ENCODE measurements at places on chromosomes 5 and 9. TPM values are rescaled to one million over a fixed set of nuclear protein-coding genes. Genes with fewer than 3 reads are reported as not detected.

Gene LCN9
- total RNA-seq, result not detected

Gene SPDL1
- 2.4 TPM for total RNA-seq

GRCh38 chr9:19408316-19408692, 505 bp upstream of the ACER2 start:
- no peak for DNase-seq

DNA sequence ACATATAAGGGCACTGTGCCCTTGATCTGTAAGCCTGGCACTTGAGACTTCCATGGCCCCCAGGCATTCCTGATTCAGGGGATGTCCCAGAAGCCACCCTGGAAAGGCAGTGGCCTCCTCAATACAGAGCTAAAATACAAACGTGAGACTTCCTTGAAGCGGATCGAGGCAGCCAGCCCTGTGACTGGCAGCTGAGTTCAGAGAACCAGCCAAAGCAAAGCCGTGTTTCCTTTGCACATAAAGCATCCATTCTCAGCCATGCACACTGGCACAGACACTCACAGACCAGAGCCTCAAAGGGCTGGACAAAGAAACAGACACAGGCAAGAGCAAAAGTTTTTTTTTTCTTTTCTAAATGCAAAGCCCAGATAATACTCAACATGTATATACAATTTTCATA, 18.8 kb upstream of the CPEB4 start:
- no peak for DNase-seq

DNA sequence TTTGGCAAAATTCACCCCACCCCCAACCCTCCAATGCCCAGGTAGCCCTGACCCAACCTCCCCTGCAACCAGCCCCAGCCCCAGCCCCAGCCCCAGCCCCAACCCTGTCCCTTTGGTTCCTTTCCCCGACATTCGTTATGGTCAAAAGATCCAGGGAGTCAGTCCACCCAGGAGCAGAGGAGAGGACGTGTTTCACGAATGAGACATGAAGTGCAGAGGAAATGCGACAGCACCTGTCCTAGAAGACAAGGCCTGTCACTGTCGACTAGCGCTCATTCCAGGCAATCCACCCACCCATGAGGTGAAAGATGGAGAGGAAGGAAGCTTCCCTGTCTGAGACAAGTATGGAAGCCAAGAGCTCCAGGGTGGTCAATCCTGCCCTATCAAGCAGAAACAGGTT, 485.0 kb downstream of the SPATA31A7 start:
- no peak for DNase-seq

DNA sequence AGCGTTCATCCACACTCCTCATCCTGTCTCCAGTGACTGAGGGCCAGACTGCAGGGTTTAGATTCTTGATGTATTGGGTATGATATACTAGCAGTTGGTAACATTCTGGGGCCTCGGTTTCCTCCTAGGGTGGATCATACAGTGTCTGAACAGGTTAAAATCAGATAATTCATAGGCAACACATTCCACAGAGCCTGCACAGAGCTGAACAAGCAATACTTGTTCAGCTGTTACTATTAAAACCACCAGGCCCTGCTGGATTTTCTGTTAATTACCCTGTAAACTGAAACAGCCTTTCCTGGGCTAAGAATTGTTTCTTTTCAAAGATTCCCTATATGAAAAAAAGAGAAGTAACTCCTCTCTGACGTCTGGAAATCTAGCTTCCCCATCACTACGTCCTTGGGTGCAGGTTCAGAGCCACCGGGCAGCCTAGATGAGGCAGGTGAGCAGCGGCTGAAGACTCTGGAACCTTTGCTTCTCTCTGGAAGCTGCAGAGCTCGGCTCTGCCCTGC, 1313.5 kb upstream of the WWC1 start:
- no peak for DNase-seq

DNA sequence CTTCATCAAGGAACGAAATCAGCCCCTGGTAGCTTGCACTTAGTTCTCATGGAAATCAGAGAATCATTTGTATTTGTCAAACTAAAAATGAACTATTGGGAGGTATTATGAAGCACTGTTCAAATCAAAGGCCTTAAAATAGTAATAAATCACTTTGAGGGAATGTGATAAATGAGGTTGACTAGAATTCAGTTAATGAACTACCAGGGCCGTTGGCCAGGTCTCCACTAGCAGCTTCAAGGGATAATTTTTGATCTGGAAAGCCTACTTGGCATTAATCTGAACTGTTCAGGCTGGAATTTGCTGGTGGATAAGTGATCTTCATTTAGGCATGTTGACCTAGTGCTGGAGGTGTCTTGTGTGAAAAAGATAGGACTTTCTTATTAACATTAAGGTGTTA, 76.4 kb upstream of the GPR151 start:
- DNase-seq, result no peak

DNA sequence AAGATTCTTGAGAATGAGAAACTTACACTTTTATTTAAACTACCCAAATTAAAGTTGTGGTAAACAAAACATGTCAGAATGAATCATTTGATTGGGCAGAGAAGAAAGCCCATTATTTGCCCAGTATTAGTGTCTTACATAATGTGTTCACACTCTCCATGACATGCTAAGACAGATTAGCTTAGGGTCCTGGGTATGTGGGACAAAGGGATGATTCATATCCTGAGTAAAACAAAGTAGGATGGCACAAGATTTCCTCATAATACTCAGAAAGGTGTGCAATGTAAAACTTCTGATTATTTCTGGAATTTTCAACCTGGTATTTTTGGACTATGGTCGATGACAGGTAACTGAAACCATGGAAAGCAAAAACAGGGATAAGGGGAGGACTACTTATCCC, 183.9 kb upstream of the POU5F2 start:
- DNase-seq, result no peak

DNA sequence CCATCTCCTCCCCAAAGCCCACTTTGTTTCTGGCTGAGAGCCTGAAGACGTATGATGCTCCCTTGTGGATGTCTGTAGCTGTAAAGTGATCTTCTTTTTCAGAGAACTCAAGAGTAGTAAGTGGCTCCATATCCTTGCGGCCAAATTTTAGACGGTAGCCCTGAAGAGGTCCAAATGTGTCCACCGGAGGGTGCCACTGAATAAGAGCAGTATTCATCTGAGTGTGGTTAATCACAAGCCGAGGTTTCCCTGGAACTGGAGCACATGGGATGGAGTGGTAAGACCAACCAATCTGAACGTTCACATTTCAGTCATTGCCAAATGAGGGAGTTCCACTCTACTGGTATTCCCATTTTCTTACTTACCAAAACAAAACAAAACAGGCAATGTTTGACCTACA, 686.5 kb upstream of the DMAC1 start:
- DNase-seq, result peak; percentile 15

DNA sequence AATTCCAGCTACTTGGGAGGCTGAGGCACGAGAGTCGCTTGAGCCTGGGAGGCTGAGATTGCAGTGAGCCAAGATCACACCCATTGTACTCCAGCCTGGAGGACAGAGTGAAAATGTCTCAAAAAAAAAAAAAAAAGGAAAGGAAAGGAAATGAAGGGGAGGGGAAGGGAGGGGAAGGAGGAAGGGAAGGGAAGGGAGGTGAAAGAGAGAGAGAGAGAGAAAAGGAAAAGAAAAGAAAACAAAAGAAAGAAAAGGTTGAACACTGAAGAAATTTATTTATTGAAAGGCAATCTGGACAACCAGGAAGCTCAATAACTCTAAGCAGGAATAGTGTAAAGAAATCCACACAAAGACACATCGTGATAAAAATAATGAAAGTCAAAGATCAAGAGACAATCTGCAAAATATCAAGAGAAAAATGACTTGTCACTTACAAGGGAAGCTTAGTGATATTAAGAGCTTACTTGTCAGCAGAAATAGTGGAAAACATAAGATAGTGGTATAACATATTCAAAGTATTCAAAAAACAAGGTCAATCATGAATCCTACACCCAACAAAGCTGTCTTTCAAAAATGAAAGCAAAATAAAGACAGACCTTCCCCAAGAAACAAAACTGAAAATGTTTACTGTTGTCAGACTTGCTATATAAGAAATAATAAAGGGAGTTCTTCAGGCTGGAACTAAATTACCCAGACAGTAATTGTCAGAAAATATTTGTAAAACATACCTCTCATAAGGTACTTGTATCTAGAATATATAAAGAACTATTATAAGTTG, 10.9 kb upstream of the RIMOC1 start:
- DNase-seq, result no peak

DNA sequence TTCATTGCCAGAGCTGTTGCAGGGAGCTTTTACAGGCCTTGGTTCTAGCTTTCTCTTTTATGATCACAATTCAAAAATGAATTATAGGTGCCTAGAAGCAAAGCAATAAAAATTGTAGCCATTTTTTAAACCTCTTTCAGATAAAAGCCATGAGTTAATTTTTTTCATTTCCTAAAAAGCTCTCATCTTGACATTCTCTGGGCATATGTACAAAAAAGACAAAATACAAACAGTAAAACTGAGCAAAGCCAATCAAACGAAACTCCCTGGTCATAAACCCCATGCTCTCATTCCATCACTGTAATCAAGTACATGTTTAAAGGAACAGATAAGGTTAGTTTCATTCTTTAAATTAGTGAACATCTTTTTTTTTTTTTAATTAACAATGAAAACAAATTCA, 101.9 kb downstream of the ERCC6L2 start:
- no peak for DNase-seq

GRCh38 chr9:91187311-91187964, 174.3 kb downstream of the AUH start:
- DNase-seq, result no peak

- DNase-seq, result no peak
Observed at GRCh38 chr9:34650816-34651215, 1.2 kb upstream of the IL11RA start.

DNA sequence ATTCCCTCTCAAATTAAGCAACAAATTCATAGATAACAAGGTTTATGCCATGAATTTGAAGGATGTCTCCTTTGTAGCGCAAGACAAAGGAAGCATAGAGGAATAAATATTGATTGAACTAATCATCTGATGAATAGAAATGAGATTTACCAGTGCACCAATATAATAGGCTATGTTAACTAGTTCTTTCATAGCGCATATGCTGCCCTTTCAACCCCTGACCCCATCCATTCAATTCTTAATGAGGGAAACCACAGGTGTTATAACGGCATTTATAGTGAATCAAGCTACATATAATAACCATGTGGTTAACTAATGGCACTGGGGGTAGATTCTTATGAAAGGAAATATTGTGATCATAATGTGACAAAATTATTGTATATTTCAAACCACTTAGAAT, 6.5 kb downstream of the RORB start:
- DNase-seq, result no peak

Gene ENTPD2
- total RNA-seq, result 4.5 TPM

Gene IL4
- total RNA-seq, result not detected

- no peak for DNase-seq
Observed at GRCh38 chr5:161306351-161306995, 240.1 kb downstream of the GABRB2 start.

DNA sequence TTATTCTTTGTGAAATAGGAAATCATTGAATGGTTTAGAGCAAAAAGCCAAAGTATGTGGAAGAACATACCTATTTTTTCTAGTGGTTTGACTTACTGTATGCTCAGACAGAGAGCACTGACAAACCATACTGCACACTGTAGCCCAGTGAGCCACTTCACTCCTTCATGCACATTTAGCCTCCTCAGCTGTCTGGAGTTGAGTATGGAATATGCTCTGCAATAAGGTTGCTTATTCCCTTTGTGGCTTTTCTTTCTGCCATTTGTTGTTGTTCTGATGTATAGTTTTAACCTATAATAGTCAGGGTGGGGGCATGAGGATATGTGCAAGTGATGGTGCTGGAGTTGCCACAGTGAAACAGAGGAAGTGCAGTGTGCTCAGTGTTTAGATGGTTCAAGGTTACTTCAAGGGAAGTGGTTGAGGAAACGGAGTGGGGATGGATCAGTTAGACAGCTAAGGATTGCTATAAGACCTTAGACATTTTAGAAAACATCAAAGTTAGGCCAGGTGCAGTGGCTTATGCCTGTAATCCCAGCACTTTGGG, 100.7 kb downstream of the CDC42SE2 start:
- DNase-seq, result no peak

DNA sequence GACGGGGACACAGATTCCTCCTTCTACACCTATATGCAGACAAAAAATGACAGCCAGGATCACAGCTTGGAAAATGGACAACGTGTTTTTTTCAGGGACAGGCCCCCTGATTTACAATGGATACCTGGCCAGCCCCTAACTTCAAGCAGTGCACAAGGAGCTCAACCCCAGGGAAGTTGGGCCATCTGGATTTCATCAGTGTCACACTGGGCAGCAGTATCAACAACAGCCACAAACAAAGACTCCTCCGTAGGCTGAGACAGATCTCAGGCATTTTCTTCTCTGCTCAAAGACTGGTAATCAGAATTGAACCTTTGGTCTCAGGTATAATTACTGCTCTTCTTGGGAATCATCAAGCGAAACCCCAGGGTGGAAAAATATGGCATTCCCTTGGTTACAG, 374.0 kb downstream of the ZNF608 start:
- no peak for DNase-seq

DNA sequence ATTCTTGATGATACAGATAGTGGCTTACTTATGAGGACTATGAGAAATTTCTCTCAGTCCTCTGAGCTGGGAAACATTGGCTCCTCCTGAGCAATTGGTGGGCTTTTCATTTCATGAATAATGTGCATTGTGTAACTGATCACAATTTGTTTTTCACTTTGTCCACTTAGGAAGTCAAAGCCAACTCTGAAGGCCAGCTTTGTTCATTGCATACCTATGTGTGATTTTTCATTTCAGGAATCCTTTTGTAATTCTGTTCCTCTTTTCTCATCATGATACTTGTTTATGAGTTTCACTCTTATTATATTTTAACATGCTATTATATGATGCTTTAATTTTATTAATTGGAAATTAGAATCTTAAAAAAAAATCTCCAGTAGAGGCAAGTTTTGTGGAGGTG, 483.0 kb downstream of the EBF1 start:
- DNase-seq, result no peak

DNA sequence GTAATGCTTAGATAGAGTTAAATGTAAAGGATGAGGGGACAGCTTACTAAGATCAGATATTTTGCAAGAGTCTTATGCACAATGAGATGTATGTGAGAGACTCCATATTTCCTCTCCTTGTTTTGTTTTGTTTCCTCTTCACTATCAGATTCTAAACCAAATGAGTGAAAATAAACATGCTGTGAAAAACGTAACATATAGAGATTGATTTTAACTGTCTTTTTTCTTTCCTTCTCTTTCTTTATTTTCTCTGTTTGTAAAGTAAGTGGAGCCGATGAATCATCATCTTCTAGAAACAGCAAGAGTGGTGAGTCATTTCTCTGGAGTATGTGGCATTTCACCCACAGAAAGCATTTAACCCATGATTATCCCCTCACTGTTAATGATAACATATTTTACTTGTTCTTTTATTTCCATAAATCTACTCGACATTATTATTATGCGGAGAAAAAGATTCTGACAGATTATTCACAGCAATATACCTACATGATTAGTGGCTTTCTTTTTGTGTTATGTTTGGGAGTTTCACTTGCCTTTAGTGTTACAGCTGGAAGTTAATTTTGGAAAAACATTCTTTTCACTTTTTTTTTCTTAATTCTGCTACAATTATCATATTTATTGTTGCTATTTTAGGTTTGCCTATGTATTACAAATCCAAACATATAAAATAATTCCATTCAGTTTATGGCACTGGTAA, 2.1 kb upstream of the ANXA1 start:
- DNase-seq, result no peak

GRCh38 chr5:119852140-119852539, 222.8 kb downstream of the FAM170A start:
- no peak for DNase-seq
